ENCODE measurements at places on chromosomes 12 and 14. TPM values are rescaled to one million over a fixed set of nuclear protein-coding genes. Genes with fewer than 3 reads are reported as not detected.

Gene KRT79
- total RNA-seq, result not detected

Gene KCNH5
- total RNA-seq, result 0.03 TPM

Gene USP44
- total RNA-seq, result 2.2 TPM

Gene TMEM229B
- 21.5 TPM for total RNA-seq

Gene SMIM41
- 2.3 TPM for total RNA-seq

Gene SLC39A5
- total RNA-seq, result 0.92 TPM

Gene RND1
- total RNA-seq, result 0.83 TPM

Gene C1R
- total RNA-seq, result 421 TPM

Gene REM2
- 3.0 TPM for total RNA-seq

Gene CATSPERB
- total RNA-seq, result 2.5 TPM

Gene WIF1
- not detected for total RNA-seq

- no peak for DNase-seq
These were observed 17.1 kb downstream of the SLC35F4 start for GRCh38 chr14:57848786-57849185.

- peak; percentile 91 for DNase-seq
These were observed 59.1 kb downstream of the RASSF3 start for GRCh38 chr12:64669270-64669842.

- DNase-seq, result no peak
These were observed 16.8 kb upstream of the DYNC1H1 start for GRCh38 chr14:101947577-101947903.

GRCh38 chr12:130431176-130431575 is 93.5 kb downstream of the PIWIL1 start:
- peak; percentile 21 for DNase-seq

- DNase-seq, result no peak
These were observed 115.0 kb downstream of the RPAP3 start for GRCh38 chr12:47590771-47591360.

GRCh38 chr14:29475641-29476040 is 452.0 kb downstream of the PRKD1 start:
- DNase-seq, result no peak

DNA sequence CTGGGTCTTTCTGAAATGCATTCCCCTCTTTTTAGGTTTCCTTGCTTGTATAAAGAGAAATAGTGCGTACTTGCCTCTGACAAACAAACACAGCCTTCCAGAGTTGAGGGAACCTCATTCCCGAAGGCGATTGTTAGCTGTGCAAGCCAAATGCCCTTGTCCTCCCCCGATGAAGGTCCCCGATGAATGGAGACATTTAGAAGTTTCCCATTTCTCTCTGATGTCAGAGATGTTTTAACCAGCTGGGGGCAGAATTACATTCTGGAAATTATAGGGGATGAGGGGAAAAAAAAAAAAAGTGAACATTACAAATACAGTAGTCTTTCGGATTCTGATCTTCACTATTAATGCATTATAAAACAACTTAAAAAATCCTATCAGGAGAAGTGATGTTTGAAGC is 366.8 kb downstream of the VRK1 start:
- no peak for DNase-seq

- DNase-seq, result no peak
These were observed 3.3 kb downstream of the IL26 start for GRCh38 chr12:68222326-68222725.

DNA sequence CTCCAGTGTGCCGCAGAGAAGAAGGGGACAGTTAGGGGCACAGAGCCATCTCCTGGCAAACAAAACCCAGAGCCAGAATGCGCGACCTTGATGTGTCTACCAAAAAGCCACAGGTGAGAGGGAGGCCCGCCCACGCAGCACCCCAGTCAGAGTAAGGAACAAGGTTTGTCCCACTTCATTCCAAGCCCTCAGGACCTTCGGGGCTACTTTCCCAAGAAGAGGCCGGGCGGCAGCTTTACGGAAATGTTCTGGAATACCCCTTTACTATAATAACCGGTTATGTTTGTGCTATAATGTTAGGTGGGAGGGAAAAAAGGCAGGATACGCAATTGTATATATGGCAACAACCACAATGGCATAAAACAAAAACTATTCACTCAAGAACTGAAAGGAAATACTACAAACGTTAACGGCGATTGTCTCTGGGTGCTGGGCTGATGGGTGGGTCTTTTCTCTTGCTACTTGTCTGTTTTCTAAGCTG is 12.3 kb downstream of the CCDC88C start:
- peak; percentile 74 for DNase-seq

GRCh38 chr12:59580050-59580449 is 15.8 kb upstream of the SLC16A7 start:
- no peak for DNase-seq

DNA sequence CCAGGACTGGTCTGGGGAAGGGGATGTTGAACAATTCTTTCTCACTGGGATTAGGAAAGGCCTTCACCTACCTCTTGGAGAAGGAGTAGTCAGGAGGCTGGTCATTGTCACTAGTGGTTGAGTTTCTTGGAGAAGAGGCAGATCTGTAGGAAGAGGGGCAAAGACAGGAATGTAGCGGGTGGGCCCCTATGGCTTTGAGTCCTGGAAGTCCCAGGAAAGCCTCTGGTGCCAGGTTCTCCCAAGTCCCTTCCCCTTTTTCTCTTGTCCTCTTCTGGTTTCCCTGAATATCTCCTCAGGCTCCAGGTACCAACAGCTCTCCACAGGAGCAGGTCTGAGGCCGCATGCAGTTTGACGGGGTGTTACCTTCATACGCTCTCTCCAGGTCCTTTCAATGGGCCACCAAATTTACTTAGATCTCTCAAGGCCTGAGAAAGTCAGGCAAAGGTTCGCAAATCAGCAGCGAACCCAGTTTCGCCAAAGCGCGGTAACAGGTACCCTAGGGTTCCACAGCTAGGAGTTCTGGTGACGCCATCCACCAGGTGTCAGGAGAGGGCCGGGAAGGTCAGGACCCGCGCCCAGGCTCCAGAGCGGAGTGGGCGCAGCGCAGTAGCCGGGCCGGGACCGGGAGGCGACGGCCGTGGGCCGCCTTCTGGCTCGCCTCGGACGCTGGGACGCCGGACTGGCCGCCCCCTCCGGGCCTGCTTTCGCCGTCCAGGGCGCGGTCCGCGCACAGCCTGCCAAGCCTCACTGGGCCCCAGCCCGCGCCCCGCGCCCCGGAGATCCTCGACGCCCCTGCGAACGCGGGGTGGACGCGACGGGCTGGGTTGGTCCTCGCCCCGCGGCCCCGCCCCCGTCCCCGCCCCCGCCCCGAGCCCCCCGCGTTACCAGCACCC is 795 bp downstream of the SMAGP start:
- DNase-seq, result peak; percentile 91

GRCh38 chr12:92042791-92043531 is 102.7 kb downstream of the BTG1 start:
- no peak for DNase-seq

- no peak for DNase-seq
These were observed 79.8 kb upstream of the TUNAR start for GRCh38 chr14:95796788-95797187.

DNA sequence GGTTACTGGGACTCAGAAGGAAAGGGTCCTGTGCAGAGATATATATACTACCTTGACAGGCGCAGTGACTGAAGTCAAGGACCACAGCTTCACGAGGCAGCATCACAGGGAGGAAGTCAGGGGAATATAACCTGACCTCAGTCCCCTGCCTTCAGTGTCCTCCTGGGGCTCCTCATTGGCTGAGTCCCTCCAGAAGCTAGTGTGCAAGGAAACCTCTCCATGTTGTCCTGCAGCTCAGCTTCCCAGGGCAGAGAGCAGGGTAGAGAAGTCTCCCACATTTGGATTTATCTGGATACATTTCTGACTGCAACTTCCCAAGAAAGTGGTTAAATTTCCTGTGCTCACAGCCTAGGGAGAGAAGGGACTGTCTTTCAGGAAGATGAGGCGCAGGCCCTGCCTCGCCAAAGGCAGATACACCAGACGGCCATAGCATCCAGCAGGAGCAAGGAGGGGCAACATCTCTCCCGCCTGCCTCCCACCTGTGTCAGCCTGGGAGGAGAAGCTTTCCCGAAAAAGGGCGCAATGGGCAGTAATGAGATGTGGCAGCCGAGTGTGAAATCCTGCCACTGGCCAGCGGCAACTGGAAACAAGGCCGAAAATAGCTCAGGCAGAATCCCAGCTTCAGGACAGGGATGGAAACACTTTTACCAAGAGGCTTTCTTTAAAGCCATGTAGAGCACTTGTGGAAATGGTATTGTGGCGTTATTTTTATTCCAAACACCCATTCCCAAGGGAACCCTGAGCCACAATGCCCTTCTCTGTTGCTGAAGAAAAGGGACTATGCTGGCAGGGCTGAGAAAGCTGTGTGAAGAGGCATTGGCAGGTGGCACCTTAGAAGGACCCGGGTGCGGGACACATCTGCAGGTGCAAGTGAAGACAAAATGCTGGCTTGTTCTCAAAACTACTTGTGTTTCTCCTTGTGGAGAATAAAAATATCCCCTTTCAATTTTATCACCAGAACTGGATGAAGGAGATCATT is 54.9 kb upstream of the HIF1A start:
- no peak for DNase-seq

DNA sequence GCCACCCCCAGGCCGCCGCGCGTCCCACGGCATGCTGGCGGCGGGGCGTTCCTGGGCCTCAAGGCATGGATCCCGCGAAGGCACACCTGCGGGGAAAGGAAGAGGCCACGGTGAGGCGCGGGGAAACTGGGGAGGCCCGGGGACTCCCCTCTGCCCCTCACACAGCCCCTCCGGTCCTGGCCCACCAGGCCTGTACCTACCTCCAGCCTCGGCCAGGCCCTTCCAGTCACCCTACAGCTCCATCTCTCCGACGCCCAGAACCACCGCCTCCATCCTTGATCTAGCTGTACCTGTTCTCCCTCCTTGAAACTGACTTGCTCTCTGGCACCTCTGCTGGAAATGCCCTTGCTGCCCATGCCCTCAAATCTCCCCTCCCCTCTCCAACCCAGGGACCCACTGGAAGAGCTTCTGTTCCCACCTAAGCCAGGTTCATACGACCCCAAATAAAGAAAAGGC is 1.7 kb downstream of the ANKRD9 start:
- DNase-seq, result no peak

- peak; percentile 49 for DNase-seq
These were observed 57.7 kb upstream of the DIO3 start for GRCh38 chr14:101503431-101504095.

- no peak for DNase-seq
These were observed 27.7 kb upstream of the MYL2 start for GRCh38 chr12:110948041-110948440.

DNA sequence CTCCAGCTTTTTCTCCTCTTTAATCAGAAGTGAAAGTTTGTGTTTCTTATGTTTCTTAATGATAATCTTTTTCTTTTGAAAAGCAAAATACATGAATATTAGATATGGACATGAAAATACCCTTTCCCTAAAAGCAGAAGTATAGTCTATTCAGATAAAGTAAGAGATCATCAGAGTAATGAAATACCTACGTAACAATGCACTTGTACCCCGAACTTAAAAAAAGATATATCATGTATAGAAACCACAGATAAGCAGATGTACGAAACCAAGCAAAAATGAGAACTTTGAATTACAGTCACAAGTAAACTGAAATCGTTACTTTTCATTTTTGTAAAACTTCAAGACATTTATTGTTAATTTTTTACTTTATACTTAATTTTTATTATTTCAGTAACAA is 1.5 kb upstream of the GPR65 start:
- no peak for DNase-seq

All from spleen (tissue), 13 donors.